ENCODE measurements at places on chromosomes 5 and 9.

GRCh38 chr9:134590240-134591081, 51.1 kb upstream of the COL5A1 start:
- DNase-seq: no peak

- no peak for DNase-seq
Measured at GRCh38 chr5:65061974-65062353, 293.2 kb downstream of the CWC27 start.

- no peak for DNase-seq
Measured at GRCh38 chr5:1673042-1673677, 126.5 kb downstream of the MRPL36 start.

DNA sequence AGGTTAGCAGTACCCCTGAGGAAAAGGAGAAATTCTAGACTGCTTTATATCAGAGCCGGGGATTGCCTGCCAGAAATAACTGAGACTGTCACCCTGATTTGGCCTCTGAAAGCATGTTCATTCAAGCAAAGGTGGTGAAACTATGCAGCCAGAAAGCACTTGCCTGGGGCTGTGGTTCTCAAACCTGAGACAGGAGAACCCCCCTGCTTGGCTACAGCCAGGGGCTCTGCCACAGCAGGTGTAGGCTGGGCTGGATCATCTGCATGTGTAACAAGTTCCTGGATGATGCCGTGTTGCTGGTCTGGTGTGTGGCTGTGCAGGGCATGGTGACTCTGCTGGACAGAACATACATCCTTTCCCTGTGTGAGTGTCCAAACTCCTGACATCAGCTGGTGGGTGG, 157.8 kb downstream of the NXNL2 start:
- no peak for DNase-seq

DNA sequence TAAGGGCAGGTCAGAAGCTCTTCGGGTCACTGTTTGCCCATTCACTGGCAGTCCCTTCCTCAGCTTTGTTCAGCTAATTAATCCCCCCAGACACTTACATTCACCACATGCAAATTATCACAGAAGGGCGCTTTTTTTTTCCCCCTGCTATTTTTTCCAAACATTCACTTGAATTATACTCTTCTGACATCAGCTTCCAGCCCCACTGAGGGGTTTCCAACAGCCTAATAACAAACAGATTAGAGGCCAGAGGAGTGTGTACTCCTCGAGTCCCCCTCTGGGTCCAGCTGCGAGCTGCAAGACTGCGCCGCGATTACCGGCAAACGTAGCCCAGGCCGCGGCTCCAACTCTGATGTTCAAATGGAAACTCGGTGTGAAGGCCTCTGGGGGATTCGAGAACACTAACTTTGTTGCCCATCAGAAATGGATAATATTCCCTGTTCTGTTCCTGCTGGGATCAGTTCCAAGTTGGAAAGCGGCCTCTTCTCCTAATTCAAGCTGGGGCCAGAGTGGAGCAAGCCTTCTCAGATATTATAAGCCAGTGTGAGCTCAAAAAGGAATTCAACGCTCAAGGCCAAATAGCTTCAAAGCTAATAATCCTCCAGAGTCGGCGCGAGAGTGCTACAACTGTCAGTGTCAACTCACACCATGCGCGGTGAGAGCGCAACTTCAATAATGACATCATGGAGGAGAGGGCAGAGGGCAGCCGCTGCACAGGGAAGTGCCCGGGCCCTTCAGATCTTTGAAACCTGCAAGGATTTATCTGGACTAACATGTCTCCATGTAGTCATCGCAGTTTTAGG, 560.8 kb downstream of the BNC2 start:
- DNase-seq: peak; percentile 14

DNA sequence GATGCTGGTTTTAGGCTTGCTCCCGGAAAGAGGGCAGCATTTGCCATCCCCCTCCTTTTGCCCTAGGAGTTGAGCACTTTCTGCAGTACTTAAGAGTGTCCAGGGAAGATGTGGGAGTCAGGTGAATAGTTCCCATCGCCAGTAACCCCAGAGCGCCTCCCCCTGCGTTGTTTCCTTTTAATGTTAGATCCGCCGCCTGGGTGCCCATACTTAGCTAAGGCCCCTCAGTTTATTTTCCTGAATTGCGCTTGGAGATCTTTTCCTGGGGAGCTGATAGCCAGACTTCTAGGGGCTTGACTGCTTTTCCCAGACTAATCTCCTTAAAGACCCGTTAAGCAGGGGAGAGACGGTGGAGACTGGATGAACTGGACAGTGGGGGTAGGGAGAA, 377 bp upstream of the PCDHAC2 start:
- DNase-seq: no peak

GRCh38 chr5:92147266-92147665, 764.1 kb upstream of the ARRDC3 start:
- DNase-seq: no peak

All from fibroblast of gingiva (primary cell).